NCI-H446 treated with DMSO at 0.1 percent for 48 hours (cell line): ENCODE measurements at places on chromosomes 2 and 18.

GRCh38 chr2:71460595-71461303 is 7.4 kb downstream of the DYSF start:
- DNase-seq, result no peak

DNA sequence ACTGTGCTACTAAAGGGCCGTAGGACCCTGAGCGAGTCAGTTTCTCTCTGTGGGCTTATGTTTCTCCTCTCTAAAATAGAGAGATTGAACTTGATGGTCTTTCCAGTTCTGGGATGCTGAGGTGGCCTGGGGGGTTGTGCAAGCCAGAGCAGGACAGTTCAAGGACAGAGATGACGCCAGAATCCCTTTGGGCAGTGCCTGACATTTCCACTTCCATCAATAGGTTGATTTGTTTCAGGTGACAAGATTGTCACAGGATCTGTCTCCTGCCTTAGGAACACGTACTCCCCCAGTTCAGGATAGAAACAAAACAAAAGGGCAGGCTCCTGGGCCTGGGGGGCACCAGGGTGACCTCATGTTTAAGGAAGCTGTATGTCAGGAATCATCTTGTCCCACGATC is 82.0 kb downstream of the XDH start:
- no peak for DNase-seq

- DNase-seq, result no peak
These were observed 551.7 kb downstream of the SATB2 start for GRCh38 chr2:198905881-198906612.

DNA sequence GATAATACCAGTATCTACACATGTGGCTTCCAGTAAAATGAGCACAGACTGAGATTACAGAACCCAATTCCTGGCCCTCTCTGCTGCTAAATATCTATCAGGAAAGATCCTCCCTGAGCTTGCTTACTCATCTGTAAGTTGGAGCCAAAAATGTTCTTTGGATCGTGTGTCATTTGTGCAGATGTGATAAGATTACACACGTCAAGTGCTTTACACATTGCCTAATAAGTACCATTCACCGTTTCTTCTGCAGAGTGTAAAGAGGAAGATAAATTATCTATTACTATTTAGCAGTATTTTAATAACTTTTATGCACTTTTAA is 23.2 kb upstream of the SLC20A1 start:
- DNase-seq, result no peak

DNA sequence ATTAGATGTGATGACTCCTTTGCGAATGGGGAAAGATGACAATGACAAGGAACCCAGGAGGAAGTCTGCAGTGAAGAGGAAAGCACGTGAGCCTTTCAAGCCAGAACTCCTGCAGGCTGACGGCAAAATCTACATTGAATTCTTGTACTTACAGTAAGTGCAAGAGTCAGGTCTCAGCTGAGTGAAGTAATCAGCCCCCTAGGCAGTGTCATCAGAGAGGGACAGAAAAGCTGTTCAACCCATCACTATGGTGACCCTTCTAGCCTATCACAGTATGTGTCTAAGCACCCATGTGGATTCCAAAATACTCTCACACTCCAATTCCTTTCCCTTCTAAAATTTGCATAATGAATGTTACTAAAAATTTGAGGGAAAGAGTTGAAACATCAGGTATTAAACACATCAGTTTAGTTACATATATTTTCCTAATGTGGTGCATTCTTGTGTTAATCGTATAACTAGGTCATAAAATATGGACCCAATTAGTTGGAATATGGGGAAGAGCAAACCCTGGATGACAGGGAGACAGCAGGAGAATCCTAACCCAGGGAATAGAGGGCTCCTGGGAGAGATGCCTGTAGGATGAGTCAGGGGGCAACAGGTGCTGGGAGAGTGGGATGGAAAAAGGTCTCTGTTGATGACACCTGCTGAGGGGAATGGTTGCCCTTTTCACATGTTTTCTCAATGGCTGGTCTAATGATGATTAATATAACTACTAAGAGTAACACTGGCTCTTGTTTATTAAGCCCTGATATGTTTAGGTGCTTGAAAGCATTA is 39.5 kb downstream of the VWC2L start:
- no peak for DNase-seq

GRCh38 chr2:16554060-16554583 is 111.5 kb downstream of the CYRIA start:
- no peak for DNase-seq

DNA sequence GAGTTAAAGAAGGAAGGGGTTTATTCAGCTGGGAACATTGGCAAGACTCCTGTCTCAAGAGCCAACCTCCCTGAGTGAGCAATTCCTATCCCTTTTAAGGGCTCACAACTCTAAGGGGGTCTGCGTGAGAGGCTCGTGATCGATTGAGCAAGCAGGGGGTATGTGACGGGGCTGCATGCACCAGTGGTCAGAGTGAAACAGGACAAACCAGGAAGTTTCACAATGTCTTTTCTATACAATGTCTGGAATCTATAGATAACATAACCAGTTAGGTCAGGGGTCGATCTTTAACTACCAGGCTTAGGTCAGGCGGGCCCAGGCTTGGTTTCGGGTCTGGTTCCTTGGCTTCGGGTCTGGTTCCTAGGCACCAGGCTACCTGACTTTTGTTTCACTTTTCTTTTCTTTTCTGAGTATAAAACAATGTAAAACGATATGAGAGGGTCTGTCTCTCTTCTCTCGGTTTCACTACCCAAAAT is 30.1 kb upstream of the LIPG start:
- DNase-seq, result no peak

DNA sequence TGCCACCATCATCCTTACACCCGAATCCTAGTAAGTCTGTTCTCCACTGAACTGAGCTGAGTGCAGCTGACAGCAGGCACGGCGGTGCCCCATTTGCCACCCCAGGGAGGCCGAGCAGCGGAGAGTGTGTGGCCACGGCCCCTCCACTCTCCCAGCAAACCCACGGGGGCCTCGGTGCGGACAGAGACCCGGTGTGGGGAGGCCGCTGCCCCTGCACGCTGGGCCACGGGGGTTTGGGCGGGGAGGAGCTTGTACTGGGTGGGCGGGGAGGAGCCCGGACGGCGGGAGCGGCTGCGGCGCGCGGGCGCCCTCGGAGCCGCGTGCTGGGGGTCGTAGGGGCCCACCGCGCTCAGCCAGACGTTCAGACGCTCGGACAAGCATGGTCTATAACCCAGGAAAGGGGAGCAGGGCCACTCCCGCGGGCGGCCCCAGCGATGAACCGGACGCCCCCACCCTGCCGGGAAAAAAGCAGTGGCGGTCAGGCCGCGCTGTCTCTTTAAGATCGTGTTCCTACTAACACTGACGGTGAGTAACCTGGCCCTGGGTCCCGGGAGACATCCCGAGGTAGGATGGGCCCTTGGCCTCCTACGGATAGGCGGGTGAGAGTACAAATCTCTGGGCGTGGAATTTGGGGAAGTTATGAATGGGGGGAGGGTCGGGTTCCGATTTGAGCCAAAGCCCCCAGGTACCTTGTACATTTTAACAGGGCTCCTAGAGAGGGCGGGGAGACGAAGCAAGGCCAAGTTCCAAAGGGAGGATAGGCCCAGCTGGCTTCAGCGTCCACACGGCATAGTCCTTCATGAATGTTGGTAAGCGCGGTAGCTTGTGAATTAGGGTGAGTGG is at the start of gene ITPRIPL1:
Gene ITPRIPL1, plus strand, starts transcription at position 277 of the 843 bp plus-strand sequence. Its CDS starts 523 bp downstream, at position 800.
- no peak for DNase-seq
